Stimulated activated CD8-positive, alpha-beta memory T cell treated with anti-CD3 and anti-CD28 coated beads, Interleukin-7, amount 100 ng/mL, for 1 hour (primary cell): ENCODE measurements at places on chromosomes 1 and 21.

- no peak for DNase-seq
These were observed 88.8 kb downstream of the ST3GAL3 start for GRCh38 chr1:43796111-43796581.

GRCh38 chr1:164163289-164163849, 395.6 kb upstream of the PBX1 start:
- DNase-seq = no peak

DNA sequence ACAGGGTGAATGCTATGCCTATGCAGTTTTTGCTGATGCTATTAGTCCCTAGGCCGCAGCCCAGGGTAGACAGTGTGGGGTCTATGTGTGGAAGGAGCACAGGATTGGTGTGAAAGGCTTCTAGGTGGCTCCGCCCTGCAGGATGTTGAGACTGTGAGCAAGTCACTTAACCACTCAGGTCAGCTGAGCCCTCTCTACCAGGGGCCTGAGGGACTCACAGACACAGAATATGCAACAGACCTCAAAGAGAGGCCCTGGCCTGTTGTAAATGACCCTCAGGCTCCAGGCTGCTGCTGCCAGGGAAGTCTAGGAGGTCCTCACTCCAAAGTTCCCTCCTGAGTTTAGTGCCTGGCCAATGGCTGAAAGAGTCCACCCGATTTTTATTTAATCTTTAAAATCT, 11.0 kb downstream of the NHLH2 start:
- DNase-seq = no peak

- no peak for DNase-seq
These were observed 22.0 kb upstream of the CDC42 start for GRCh38 chr1:22030473-22030872.

- DNase-seq = no peak
These were observed 3.9 kb downstream of the KDM4A start for GRCh38 chr1:43653893-43654292.

DNA sequence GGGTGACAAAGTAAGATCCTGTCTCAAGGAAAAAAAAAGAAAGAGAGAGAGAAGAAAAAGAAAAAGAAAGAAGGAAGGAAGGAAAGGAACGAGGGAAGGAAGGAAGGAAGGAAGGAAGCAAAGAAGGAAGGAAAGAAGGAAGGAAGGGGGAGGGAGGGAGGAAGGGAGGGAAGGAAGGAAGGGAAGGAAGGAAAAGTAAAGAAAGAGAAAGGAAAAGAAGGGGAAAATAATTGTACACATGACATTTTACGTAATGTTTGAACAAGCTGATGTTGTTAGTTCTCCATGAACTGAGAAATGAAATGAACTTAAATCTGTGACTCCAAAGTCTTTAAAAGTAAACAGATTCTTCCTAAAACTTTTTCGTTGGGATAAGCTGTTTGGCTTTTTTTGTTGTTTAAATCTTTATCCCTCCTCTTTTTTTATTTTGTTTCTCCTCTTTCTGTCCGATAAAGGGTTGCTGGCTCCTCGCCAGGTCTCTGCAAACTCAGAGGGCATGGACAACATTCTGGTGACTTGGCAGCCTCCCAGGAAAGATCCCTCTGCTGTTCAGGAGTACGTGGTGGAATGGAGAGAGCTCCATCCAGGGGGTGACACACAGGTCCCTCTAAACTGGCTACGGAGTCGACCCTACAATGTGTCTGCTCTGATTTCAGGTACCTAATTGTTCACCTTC, 59.8 kb downstream of the IL12RB2 start:
- DNase-seq = no peak
